ENCODE measurements at places on chromosomes 3 and 15.

DNA sequence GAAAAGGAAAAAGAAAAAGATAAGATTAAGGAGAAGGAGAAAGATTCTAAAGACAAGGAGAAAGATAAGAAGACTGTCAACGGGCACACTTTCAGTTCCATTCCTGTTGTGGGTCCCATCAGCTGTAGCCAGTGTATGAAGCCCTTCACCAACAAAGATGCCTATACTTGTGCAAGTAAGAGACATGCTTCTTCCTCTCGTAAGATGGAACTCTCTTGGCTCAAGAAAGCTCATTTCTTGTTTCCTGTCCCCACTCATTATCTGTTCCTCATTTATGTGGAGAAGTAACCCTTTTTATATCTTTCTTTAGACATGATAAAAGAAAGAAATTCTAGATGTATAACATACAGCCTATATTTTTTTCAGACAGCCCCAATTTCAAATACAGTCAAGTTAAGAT, 101.4 kb downstream of the KLHL25 start:
- DNase-seq, result no peak

DNA sequence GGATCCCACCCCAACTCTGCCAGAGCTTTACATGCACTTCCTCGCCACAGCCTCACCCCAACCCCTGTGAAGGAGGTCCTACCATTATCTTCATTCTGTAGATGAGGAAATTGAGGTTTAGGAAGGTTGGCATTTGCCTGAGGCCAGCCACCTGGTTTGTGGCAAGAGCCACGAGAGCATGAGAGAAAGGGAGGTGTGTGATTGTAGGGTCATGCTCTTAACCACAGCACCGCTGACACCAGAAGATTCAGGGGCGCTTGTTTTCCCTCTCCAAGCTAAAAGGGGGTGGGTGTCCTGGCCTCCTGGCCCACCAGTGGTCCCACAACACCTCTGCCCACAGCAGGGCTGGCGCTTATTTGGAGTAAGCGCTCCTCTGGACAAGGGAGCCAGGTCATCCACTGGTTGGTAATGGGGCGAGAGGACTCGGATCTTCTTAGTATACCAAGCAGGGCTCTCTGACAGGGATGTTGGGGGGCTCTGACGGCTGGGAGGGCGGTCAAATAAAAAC, 691 bp downstream of the RHCG start:
- DNase-seq, result no peak

DNA sequence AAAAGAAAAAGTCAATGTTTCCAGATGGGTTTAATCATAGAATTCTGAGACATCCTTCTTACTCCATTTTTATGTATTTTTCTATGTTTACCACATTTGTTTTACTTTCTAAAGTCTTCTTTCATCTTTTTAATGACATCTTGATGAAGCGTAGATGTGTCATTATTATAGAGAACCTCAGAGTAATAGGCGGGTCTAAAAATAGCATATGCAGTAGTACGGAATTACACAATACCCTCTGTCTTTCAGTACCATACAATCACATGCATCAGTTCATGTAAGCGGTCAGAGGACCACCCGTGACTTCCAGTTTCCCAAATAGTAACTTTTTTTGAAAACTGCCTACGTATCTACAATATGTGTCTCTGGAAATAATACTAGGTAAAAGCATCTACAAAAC, 224.0 kb downstream of the PLOD2 start:
- DNase-seq, result no peak

DNA sequence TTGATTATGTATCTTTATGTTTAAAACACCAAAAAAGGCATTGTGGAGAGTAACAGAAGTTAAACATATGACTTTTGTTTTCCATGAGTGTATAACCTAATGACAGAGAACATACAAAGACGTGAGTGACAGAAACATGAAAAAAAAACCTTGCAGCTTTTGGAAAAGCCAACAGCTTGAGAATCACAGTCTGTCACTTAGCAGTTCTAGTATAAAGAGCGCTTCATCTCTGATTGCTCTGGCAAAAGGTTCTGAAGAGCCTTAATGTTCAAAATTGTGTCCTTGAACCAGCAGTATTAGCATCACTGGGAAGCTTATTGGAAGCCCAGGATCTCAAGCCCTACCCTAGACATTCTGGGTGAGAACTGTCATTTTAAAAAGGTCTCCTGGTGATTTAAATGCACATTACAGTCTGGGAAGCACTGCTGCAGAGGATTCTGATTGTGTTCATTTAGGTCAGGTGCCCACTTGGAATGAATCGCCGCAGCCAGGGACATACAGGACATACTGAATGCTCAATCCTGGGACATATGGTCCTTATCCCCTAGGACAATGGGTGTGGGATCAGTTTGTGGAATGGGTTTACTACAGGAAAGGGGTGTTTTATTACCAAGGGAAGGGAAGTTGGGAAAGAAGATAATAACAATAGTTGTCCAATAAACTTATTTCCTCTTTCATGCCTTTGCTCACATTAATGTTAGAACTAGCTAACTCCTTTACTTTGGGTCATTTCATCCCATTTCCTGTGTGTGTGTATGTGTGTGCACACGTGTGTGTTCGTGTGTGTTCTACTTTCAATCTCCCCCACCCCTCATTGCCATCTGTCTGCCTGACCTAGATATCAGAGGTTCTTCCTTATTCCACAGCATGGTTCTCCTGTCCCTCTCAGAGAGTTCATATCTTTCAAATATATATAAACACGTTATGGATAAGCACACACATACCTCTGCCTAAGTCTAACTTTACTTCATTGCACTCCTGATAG, 55.0 kb downstream of the LRRC49 start:
- no peak for DNase-seq

DNA sequence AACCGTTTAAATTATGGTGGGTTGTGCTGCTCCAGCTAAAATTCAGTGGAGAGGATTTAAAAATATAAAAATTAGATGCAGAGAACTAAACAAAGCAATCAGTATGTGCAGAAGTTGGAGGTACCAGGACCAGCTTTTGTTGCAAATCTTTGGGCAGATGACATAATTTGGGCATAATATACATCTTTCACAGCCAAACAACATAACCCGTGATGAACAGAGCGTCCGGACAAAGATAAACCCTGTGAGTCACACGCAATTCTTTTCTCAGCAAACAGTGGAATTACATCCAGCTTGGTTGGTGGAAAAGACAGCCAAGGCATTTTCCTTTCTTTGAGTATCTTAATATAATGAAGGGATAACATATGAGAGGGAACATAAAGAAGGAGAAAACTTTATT, 419.4 kb upstream of the ADAMTS9 start:
- no peak for DNase-seq

DNA sequence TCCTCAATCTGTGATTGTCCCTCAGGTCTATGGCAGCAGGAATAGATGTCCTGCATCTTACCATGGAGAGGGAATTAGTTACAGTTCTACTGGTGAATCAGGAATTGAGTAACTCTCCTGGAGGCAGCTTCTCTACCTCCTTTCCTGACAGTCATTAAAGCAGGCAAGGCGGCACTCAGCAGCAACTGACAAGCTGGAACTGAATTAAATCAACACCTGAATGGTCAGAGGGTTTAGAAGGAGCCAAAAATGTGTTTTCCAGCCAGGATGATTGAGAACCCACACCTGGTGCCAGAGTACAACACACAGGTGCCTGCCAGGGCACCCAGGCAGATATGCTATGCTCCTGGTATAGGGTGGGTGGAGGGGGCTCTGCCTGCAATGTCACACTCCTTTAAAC, 43.1 kb upstream of the TIPARP start:
- DNase-seq, result no peak

DNA sequence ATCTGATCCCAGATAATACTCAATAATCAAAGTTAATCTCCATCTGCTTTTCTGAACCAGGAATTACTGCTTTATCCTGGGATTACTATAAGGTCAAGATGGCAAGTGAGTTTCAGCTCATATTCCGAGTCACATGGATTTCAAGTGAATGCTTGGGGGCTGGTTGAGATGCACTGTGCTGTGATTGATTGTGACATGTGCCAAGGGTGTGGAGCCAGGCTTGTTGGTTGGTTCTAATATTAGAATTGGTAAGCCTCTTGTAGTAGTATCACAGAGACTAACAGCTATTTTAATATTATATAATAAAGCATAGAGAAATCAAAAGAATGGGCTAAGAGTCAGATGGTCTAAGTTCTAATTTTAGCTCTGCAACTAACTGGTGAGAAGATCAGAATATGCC, 74.2 kb upstream of the ICE2 start:
- no peak for DNase-seq

- DNase-seq, result no peak
These were observed 1.4 kb downstream of the XXYLT1 start for GRCh38 chr3:195269375-195270078.

DNA sequence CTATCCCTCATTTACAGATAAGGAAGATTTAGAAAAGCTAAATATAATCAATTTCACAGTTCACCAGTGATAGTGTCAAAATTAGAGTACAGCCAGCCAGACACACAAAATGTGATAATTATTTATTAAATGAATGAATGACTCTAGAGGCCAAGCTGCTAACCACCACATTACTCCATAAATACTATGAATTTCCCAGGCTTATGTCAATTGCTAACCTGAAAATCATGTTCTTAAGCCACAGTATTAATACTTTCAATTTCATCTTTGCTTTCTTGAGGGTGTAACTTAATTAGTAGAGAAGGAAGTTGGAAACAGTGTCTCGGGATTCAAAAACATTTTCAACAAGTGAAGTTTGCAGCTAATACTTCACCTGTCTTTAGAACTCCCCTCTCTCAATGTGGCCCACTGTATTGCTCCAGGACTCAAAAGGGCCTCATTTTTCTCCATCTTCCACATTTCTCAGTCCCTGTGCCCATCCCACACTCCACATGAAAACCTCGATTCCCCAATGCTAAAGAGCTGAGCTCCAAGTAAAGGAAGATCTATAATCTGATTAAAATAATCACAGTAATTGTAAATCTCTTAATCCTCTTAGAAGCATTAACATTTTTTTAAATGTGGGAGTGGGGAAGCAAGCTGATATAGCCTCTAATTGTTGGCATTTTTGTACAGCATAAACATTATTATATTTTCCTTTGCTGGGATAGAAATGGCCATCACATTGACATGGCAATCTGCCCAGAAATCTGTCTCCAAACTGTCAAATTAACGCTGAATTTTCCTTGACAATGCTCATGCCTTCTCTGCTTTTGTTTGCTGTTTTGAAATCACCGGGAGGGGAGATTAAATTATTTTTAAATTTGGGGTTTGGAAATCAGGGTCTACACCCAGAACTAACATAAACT, 765.1 kb downstream of the ROBO1 start:
- no peak for DNase-seq

DNA sequence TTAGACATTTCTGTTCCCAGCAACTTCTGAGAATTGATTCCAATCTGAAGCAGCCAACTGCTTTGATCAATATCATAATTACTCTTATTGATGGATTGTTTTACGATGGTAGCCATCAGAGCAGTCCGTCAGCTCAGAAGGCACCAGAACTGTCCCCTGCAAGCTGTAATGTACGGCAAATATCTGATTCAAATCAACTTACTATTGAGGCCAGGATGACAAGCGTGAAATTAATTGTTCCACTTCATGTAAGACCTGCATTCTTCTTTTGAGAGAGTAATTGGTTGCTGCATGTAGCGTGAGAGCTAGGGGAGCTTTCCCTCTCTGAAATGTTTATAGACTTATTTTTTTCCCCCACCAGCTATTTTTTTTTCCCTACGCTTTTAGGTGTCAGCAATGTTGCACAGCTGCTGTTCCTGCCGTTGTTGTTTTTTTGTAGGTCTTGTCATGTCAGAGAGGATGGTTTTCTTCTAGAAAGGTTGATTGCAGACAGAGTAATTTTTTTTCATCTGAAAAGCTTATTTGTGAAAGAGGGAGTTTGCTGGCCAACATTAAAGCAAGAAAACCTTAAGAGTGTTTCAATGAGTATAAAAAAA, 134.9 kb downstream of the CACNA2D3 start:
- DNase-seq, result peak; percentile 9

GRCh38 chr3:37375184-37376127, 201.1 kb upstream of the LRRFIP2 start:
- DNase-seq, result no peak

DNA sequence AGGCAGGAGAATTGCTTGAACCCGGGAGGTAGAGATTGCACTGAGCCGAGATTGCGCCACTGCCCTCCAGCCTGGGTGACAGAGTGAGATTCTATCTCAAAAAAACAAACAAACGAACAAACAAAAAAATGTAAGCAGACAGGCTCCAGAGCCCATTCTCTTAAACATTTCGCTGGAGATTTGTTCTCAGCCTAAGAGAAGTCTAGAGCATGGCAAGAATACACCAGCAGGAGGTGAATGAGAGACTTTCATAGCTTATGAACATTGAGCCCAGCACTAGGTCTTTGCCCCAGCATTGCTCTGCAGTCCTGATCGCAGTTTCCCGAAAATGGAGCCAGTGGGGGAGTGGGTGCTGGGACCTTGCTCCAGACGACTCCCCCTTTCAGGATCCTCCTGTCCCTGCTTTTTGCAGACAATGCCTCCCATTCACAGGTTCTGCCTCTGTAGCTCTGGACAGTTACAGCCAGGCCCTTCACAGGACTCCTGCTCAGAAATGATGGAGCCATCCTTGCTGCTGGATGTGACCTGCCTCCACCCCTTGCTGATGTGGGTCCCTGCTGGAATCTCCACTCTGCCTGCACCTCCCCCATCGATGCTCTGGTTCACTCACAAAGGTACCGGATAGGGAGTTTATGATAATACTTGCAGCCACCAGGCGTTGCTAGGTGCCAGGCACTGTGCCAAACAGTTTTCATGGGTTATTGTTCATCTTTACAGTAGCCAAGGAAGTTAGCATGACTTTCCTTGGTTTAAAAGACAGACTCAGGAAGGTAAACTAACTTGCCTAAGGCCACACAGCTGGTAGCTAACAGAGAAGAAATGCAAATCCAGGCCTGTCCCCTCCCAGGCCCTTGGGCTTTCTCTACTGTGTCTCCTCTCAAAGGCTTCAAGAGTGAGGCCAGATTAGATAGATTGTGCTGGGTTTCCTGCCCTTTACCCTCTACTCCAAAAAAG, 329.7 kb upstream of the TLE3 start:
- DNase-seq, result no peak

GRCh38 chr15:50750227-50750705, 15.2 kb downstream of the SPPL2A start:
- DNase-seq, result no peak

- DNase-seq, result peak; percentile 10
These were observed 550 bp downstream of the CCDC9B start for GRCh38 chr15:40340038-40340739.

GRCh38 chr3:67468511-67468910, 185.9 kb downstream of the SUCLG2 start:
- DNase-seq, result no peak

- no peak for DNase-seq
These were observed 6.4 kb downstream of the PSTPIP1 start for GRCh38 chr15:77001351-77001750.

DNA sequence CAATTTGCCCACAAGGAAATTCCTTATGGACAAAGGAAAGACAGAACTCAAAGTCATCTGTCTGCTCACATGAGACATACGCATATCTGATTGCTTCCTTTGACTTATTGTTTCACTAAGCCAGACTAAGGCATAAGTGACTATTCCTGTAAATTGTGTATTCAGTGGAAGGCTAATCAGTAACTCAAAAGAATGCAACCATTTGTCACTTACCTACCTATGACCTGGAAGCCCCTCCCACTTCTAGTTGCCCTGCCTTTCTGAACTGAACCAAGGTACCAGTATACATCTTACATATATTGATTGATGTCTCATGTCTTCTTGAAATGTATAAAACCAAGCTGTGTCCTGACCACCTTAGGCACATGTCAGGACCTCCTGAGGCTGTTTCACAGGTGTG, 53.5 kb upstream of the PROK2 start:
- no peak for DNase-seq

- no peak for DNase-seq
These were observed 135.6 kb downstream of the OPA1 start for GRCh38 chr3:193728429-193729087.

Measured in NCI-H1436 (cell line).